NCI-H187 treated with DMSO at 0.1 percent for 48 hours (cell line): ENCODE measurements at places on chromosomes 6 and 20.

GRCh38 chr6:136181512-136181833 lies 68.6 kb downstream of the MTFR2 start:
- no peak for DNase-seq

GRCh38 chr6:9914951-9915350 lies 499.9 kb downstream of the TFAP2A start:
- DNase-seq: no peak

DNA sequence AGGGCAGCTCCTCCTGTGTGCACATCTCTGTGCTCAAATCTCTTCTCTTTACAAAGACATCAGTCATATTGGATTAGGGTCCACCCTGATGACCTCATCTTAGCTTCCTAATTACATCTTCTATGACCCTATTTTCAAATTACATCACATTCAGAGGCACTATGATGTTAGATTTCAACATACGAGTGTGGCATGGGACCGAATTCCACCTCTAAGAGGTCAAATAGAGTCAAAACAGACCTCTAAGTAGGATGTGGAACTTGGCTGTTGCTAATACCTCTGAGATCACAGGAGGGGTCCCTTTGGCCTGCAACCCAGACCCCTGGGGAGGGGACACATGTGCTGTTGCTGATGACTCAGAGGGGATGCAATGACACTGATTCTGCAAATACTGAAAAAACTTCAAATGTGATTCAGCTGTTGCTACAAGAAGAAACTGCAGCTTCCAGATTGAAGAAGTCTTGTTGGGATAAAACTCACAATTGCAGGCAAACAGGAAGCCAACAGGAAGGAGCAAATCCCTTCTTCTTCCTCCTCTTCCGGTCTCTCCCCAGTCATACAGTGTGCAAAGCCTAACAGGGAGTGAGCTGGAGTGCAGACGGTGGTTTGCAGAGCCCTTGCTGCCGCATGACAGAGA lies 216.2 kb downstream of the MYLK4 start:
- DNase-seq: no peak

DNA sequence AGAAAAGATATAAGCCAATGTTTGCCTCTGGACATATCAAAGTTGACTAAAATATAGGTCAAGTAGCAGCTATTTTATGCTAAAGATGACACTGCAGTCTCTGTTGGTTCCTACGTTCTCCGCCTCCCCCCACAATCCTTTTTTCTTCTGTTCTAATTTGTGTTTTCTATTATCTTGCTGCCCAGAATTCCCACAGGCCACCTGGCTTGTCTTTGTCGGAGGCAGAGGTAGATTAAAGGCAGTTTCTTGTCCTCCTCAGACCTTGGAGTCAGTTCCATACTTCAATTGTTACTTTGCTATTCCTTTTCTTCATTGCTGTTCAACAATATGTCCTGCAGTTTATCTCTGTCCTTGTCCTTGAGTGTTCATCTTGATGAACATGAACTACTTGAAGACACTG lies 3.6 kb upstream of the ELOVL5 start:
- DNase-seq: no peak

GRCh38 chr6:158910484-158911440 lies 89.2 kb downstream of the RSPH3 start:
- no peak for DNase-seq

DNA sequence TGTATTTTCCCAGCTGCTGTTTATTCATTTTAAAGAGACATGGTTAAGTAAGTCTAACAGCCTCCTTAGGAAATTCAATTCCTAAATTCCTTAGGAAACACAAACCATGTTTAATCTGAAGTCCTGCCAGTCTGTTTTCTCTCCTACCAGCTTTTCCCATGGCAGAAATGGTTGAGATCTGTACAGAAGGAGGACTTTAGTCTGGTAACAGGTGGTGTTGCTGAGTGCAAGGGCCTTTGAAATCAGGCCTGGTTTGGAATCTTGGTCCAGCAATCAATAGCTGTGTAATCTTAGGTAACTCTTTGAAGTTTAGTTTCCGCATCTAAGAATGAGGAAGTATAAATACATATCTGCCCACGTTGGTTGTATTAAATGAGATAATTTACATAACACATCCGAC lies 232.5 kb downstream of the LAMA2 start:
- DNase-seq: no peak

GRCh38 chr6:119280668-119281067 lies 68.9 kb downstream of the MAN1A1 start:
- no peak for DNase-seq

DNA sequence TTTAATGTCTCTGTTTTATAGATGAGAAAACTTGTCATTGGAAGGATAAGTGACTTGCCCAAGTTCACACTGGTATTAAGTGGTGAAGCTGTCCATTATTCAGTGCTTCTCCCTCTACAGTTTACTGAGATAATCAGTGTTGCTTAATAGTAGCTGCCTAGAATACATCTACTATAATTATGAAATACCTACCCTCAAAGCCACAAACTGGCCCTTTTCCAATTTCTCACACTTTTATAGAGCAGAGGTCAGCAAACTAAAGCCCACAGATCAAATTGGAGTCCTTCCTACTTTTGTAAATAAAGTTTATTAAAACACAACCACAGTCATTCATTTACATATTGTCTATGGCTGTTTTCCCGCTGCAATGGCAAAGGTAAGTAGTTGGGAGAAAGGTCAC lies 73.5 kb downstream of the EYS start:
- DNase-seq: no peak

GRCh38 chr6:139926711-139927110 lies 552.3 kb upstream of the CITED2 start:
- DNase-seq: no peak

DNA sequence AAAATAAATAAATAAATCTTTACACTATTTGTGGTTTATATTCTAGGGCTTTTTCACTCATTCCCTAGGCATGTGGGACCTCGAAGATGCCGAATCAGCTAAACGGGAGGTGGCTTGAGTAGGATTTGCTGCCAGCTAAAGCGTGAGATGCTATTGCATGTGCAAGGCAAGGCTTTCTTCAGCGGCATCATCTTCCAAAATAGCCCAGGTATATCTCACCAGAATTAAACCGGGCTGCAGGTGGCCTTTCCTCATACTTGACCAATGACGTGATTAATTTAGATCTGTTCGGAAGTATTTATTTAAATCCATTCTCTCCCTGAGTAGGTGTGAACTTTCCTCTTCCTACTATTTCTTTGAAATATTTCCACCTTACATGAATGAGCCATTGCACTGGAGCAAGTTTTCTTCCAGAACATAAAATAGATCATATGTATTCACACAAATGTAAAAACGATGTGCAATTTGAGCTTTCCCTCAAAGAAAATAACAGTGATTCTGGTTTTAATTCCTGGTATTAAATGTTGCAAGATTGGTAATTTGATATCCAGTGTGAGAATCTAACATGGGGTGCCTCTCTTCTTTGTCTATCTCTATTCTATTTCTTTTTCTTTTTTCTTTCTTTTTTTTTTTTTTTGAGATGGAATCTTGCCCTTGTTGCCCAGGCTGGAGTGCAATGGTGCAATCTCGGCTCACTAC lies 24.3 kb upstream of the ZNF217 start:
- DNase-seq: no peak

DNA sequence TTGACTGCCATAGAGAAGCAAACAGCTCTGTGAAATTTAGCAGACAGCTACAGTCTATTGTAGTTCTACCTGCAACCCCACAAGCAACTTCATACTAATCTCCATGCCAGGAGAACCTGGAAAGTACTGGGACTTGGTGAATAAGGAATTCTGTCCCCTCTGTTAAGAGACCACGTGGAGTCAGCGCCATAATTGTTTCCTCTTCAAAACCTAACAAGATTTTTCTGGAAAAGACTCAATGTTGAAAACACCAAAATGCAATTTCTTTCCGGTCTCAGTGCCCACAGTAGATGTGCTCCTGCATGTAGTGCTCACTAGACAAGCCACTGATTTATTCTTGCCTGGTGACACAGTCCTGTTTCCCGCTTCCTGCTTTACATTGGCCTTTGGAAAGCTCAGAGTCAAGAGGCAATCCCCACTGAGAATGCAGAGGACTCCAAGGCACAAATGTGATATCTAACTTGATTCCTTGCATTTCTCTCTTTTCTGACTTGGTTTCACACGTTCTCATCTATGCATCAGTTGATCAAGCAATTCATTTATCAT lies 268.3 kb downstream of the HIVEP2 start:
- no peak for DNase-seq

GRCh38 chr6:68726337-68726736 lies 91.3 kb downstream of the ADGRB3 start:
- no peak for DNase-seq

DNA sequence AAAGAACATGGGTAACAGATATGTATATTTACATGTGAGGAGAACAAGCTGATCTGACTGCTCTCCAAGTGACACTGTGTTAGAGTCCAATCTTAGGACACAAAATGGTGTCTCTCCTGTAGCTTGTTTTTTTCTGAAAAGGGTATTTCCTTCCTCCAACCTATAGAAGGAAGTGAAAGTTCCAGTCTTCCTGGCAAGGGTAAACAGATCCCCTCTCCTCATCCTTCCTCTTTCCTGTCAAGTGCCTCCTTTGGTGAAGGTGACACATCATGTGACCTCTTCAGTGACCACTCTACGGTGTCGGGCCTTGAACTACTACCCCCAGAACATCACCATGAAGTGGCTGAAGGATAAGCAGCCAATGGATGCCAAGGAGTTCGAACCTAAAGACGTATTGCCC lies 5.2 kb downstream of the HFE start:
- no peak for DNase-seq

- no peak for DNase-seq
These were observed 881.2 kb upstream of the EPHA7 start for GRCh38 chr6:94300424-94301144.

DNA sequence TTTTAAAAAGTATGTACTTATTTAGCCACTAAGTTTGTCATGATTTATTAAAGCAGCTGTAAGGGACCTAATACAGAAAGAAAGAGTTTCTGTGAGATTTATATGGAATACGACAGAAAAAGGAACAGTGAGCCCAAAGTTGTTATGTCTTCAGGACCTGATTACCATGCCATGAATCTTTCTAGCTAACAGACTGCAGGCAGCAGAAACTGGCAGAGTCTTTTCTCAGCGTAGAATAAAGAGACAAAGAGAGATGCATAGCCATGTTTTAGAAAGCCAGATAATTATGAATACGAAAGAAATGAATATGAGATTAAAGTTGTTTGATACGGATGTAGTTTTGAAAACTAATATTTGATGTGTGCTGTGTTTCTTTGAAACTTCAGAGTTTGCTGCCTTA lies 624.1 kb upstream of the ADGRB3 start:
- no peak for DNase-seq

- no peak for DNase-seq
These were observed 377.3 kb upstream of the JAG1 start for GRCh38 chr20:11051136-11051535.

- DNase-seq: no peak
These were observed 15.7 kb downstream of the TMEM242 start for GRCh38 chr6:157307661-157308060.

DNA sequence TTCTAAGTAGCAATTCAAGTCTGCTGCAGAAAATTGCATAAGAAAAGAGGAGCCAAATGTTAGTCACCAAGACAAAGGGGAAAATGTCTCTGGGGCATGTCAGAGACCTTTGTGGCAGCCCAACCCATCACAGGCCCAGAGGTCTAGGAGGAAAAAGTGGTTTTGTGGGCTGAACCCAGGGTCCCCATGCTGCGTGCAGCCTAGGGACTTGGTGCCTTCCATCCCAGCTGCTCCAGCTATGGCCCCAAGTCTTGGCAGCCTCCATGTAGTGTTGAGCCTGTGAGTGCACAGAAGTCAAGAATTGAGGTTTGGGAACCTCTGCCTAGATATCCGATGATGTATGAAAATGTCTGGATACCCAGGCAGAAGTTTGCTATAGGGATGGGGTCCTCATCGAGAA lies 181.1 kb downstream of the ASCC3 start:
- DNase-seq: no peak

DNA sequence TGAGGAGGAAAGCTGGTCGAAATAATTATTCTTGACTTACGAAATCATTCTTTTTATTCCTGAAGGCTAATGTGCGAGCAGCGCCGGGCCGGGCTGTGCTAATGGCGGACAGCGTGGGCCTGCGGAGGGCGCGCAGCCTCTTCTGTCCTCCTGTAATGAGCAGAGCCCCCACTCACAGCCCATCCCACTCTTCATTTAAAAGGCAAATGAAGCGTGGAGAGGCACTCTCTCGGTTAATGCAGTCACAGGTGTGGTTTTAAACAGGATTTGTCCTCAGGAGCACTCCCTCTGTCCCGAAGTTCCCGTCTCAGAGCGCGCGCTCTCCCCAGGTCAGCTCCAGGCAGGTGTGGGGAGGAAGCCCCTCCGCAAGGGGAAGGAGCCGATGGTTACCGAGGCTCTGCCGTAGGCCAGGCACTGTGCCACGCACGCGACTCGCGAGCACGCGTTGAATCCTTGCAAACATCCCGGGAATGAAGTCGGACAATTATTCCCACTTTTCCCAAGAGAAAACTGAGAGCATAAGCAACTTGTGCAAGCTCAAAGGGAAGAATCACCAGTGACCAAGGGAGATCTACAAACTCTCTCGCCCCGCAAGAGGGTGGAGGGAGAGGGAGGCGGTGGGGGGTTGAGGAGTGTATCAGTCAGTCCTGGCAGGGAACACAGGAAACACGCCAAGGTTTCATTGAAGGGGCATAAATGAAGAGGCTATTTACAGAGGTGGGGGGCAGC lies 35.5 kb upstream of the ZFAND3 start:
- DNase-seq: peak; percentile 43

GRCh38 chr6:53547166-53547810 lies 2.4 kb upstream of the GCLC start:
- no peak for DNase-seq
